ENCODE measurements at places on chromosomes 2 and 18. TPM values are rescaled to one million over a fixed set of nuclear protein-coding genes. Genes with fewer than 3 reads are reported as not detected.

TTR gene
- polyA plus RNA-seq, result 8.8 TPM

CPLX4 gene
- polyA plus RNA-seq, result 0.05 TPM

DNA sequence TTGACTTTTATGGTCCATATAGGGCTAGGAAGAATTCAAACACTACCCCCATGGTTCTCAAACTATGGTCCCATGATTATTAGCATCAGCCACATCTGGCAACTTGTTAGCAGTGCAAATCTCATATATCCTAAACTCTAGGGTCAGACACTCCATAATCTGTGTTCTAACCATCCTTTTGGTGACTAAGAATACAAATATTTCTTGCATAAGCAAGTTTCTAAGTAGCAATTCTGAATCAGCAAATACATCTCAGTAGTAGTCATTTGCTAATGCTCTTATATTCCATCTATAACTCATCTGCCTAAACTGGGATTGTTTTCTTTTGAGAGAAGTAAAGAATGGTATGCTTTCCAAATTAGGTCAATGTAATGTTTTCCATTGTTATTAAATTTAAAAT is 447.3 kb downstream of the TMX3 start:
- DNase-seq, result no peak

- DNase-seq, result no peak
Observed at GRCh38 chr2:46298522-46299353, 1.5 kb downstream of the EPAS1 start.

DNA sequence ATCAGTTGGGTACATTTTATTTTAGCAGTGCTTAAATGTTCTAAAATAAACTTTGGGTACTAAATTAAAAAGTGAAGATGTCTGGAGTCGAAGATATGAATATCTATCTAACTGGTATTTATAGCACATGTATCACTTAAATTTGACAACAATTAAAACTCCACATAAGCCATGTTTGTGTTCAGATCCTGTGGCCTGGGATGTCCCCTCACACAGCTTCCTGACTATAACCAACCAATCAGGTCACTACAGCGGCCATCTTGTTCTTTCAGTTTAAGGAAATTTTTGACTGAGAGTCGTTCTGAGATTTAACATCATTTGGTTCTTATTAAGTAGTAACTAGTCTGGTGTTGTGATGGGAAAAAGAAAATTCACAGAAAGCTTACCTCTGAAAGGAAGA is 170.7 kb upstream of the NRP2 start:
- DNase-seq, result no peak

DNA sequence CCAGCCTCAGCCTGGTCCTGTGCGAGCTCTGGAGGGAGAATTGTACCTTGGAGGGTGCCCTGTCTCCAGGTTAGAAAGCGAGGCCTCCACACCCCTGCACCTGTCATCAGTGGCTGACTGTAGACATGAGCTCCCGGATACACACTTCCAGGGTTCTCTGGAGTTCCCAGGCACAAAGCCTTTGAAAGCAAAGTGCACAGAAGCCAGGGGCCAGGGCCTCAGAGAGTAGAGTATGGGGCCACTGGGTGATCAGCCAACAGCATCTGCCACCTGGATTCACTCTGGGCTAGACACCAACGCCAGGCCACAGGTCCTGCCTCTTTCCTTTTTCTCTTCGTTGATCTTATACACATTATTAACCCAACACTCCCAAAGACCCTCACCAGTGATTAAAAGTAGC is 239.4 kb upstream of the HDAC4 start:
- no peak for DNase-seq

DNA sequence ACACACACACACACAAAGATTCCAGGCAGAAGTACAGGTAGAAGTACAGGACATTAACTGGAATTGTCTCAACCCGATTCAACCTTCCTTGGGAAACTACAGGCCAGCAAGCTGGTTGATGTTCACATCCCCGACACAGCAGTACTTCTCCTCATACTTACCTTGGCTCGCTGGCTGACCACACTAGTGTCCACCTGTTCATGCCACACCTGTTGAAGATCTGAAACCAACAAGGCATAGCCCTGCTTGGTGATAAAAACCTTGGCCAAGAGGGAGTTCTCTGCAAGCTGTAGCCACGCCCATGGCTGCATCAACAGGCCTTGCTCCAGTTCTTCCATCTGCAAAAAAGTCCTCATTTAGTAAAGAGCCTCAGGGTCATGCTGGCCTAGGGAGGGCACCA is 2.6 kb downstream of the NHEJ1 start:
- DNase-seq, result no peak

Data from thymus (tissue), 14 donors.